Activated T-cell treated with anti-CD3 and anti-CD28 coated beads, Interleukin-2, amount 50 U/mL, for 48 hours (primary cell): ENCODE measurements at places on chromosomes 7 and 10.

DNA sequence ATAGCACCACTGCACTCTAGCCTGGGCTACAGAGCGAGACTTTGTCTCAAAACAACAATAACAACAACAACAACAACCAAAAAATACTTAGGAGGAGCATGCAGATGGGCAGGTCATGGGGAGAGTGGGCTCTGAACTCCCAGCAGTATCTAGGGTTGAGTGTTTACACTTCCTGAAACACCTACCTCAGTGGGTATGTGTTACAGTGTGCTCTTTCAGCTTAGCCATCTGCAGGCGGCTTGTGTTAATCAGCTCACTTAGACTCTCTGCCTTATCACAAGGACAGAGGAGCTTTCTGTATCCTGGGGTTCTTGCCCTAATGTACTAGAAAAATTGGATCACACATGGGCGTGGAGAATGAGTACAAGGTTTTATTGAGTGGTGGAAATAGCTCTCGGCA is 340.2 kb downstream of the KIF20B start:
- DNase-seq: no peak

DNA sequence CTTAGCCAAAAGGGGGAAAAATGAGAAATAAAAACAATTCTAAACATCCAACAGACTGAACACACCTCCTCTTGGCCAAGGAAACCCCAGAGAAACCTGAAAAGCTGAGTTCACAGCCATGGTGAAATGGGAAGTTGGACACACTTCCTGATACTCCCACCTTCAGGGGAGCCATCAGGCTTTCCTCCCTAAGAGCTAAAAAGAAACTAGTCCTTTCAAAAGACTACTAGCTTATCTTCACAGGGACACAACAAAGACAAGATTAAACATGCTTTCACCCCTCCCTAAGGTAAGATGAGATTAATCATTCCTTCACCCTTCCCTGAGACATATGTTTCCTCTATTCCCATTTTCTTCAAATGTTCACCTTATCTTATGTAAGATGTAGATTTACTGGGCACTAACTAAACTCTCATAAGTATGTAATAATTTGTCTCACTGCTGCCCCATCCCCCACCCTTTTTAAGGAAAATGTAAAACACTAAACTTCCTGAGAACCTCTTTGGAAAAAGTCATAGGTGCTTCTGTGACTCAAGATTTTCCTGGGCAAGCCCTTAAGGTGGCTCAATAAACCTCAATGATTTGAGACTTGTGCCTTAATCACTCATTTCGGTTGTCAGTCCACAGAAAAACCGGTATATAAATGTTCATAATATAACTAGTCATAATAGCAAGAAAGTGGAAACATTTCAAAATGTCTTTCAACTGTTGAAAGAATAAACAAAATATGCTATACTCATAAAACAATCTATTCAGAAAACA is 40.5 kb downstream of the HTR7 start:
- DNase-seq: no peak

DNA sequence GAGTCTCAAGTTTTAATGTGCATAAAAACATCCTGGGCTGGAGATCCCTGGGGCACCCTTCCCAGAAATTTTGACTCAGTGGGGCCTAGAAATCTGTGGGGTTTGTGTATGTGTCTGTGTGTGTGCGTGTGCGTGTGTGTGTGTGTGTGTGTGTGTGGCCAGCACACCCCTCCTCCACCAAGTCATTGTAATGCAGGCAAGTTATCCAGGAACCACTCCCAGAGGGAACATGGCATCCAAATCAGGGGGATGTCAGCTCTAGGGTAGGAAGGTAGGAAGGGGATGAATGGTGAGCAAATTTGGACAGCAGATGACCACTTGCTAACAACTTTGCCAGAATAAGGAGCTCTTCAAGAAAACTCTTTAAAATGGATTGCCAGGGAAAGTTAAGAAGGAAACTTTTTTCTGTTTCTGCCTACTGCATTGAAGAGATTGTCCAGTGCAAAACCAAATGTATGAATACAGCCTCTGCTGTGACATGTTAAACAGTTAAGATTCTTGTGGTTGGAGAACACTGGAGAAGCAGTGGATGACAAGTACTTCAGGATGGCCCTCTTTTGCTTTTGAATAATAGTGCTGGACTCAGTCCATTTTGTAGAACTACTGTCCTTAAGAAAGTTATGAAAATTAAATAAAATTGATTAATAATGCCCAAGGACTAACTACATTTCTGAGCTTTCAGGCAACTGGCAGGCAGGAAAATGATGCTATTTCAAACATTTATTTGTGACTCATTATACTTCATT is 12.3 kb downstream of the STAMBPL1 start:
- DNase-seq: no peak

DNA sequence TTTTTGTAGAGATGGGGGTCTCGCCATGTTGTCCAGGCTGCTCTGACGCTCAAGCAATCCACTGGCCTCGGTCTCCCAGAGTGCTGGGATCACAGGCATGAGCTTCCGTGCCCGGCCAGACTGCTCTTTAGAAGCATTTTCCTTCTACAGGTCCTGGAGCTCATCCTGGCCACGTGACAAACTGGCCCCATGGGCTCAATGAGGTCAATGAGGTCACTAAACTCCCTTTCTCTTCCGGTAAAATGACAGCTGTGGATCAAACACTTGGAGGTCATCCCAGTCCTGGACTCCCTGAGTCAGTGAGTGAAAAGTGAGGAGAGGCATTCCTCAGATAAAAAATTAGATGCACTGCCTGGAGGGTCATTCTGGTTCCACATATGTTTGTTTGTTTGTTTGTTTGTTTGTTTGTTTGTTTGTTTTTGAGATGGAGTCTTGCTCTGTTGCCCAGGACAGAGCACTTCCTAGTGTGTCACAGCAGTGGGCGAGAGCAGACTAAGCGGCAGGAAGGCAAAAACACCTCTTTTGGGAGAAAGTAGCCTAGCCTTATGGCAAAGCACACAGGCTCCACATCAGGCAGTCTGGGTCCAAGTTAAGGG is 134.9 kb downstream of the TNS3 start:
- DNase-seq: no peak

GRCh38 chr7:100021297-100021696 is 5.9 kb downstream of the ZKSCAN1 start:
- no peak for DNase-seq

DNA sequence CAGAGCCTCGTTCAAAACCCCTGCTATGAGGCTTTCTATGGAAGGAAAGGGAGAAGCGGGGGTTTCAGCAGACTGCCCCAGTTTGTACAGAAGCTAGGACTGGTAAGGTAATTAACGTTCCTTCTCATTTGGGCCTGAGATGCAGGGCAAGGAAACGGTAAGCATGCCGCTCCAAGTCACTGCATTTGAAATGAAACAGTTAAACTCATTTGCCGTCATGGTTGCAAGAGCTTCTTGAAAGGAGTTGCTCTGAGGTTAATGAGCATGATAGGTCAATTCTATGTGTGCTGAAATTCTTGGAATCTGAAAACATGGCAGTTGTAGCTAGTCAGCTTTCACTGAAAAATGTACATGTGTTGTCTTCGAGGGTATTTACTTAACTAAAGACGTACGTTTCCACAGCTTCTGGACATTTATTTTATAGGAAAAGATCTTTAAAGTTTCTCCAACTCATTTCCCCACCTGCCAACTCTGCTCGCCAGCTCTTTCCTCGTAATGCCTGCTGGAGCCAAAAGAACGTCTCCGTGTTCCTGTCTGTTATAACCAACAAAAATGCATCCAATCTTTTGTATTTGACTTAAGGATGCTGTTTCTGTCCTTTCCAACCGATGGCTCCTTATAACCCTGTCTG is 73.3 kb downstream of the ADAM12 start:
- DNase-seq: no peak

- DNase-seq: peak; percentile 81
These were observed 28.4 kb downstream of the TMEM130 start for GRCh38 chr7:98841179-98841997.

DNA sequence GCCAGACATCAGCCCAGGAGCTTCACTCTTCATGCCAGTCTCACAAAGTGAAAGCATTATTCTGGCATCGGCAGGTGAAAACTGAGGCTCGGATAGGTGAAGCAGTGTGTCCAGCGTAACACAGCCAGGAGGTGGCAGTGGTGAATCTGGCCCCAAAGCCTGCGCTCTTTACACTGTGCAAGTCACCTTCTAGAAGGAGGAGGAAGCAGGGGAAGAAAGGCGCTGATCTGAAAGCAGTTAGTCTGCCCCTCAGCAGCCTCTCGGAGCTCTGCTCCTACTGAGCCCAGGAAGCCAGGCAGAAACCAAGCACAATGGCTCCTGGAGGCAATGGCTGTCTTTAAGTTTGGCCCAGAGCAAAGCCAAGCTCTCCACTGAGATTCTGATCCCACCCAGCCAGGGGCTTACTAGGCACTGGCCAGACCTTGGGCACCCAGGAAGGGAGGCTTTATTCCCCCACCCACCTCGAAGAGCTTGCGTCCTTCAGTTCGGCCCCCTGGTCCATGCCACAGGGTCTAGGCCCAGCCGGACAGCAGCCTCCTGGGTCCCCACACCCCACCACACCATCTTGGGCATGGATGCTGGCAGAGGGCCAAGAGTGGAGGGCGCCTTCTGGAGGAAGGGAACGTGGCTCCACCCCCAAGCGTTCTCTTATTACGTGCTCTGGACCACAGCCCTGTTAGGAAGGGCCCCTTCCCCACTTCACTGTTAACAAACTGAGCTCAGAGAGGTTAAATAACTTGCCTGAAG is 104.5 kb downstream of the GRID1 start:
- peak; percentile 27 for DNase-seq

DNA sequence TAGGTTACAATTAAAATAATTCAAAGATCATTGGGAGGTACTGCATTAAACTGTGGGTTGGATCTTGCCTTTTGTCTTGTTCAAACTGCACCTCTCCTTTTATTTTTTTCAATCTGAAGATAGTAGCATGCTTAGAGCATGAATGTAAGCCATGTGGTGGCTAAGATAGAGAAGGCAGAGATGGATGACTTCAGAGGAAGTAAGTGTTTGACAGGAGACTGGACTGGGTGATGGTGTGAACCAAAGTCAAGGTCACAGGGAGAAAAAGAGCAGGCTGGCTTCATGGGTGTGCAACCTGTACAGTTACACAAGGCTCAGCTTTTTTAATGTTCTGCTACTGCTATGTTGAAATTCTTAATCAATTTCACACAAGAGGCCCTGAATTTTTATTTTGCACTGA is 85.6 kb downstream of the ZEB1 start:
- DNase-seq: no peak

- DNase-seq: no peak
These were observed 605.6 kb upstream of the CNTNAP2 start for GRCh38 chr7:145511004-145511403.
